ENCODE measurements at places on chromosomes 4 and X. TPM values are rescaled to one million over a fixed set of nuclear protein-coding genes. Genes with fewer than 3 reads are reported as not detected.

The MAGEA9B gene
- total RNA-seq, result not detected

The PDLIM3 gene
- not detected for total RNA-seq

The FABP2 gene
- total RNA-seq, result not detected

The ASMT gene
- total RNA-seq, result 0.10 TPM

The RGN gene
- 0.05 TPM for total RNA-seq

The SEC24B gene
- total RNA-seq, result 10.1 TPM

The DNAJB14 gene
- 33.7 TPM for total RNA-seq

The XAGE1A gene
- not detected for total RNA-seq

The DRD5 gene
- not detected for total RNA-seq

The PLP1 gene
- not detected for total RNA-seq

The CSAG3 gene
- not detected for total RNA-seq

The SMIM10L2A gene
- 0.03 TPM for total RNA-seq

The APLN gene
- 0.28 TPM for total RNA-seq

The PNMA6F gene
- not detected for total RNA-seq

The SSX4B gene
- total RNA-seq, result not detected

The FAM53A gene
- total RNA-seq, result 2.4 TPM

The XK gene
- total RNA-seq, result 4.9 TPM

The PKD2 gene
- 7.8 TPM for total RNA-seq

The TMSB15B gene
- total RNA-seq, result not detected

The CWH43 gene
- not detected for total RNA-seq

The CTAG1B gene
- total RNA-seq, result not detected

The RAB33A gene
- not detected for total RNA-seq

The ERCC6L gene
- total RNA-seq, result 3.8 TPM

The IGFBP7 gene
- not detected for total RNA-seq

The CCSER1 gene
- 12.3 TPM for total RNA-seq

The CPLX1 gene
- 0.28 TPM for total RNA-seq

The SLC4A4 gene
- total RNA-seq, result 1.4 TPM

The IL21 gene
- total RNA-seq, result not detected

The PNMA3 gene
- not detected for total RNA-seq

The SSX4 gene
- not detected for total RNA-seq

The F8A3 gene
- 5.2 TPM for total RNA-seq

The AADAT gene
- 0.81 TPM for total RNA-seq

The CNGA1 gene
- 6.5 TPM for total RNA-seq

The TRMT44 gene
- 26.8 TPM for total RNA-seq

The PCDH18 gene
- total RNA-seq, result not detected

The VCX gene
- not detected for total RNA-seq

The DCAF4L1 gene
- total RNA-seq, result 0.13 TPM

The KLHL15 gene
- total RNA-seq, result 2.3 TPM

The PRDM5 gene
- total RNA-seq, result 7.8 TPM

The PDZD4 gene
- total RNA-seq, result 0.33 TPM

The TMEM35A gene
- total RNA-seq, result not detected

Measured in HT-29 (cell line).